ENCODE measurements at places on chromosomes 6 and 20.

- no peak for DNase-seq
Observed at GRCh38 chr6:62999796-63000195, 211.5 kb upstream of the FKBP1C start.

GRCh38 chr20:25987073-25987927, 290.6 kb upstream of the ZNF337 start:
- no peak for DNase-seq

GRCh38 chr6:128886706-128887105, 3.8 kb downstream of the LAMA2 start:
- no peak for DNase-seq

DNA sequence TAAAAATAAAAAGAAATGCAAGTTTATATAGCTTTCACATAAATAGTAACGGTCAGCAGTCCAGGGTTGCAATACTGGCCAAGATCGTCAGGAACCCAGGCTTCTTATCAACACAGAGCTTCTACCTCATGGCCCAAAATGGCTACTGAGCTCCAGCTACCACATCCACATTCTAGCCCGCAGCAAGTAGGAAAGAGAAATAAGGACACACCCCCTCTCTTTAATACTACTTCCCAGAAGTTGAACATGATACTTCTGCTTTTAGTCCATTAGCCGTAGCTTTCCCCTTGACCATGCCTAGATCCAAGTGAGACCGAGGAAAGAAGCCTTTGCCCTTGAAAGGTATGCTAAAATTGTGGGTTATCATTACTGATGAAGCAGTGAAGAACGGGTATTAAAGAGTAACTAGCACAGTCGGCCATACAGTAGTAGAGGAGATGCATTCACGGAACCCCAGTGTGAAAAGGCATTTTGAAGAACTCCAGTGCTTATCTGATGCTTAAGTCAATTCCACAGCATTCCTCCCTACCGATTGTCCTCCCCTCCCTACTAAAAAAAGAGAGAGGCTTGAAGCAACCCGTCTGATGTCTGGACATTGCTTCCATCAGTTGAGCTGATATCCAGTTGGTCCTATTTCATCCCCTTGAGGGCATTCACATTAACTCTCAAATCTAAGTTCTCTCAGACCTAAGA, 226.9 kb upstream of the RREB1 start:
- DNase-seq = no peak
